ENCODE measurements at places on chromosomes 6 and 20.

- peak; percentile 32 for DNase-seq
These were observed 172.7 kb upstream of the MARCKS start for GRCh38 chr6:113684382-113684901.

DNA sequence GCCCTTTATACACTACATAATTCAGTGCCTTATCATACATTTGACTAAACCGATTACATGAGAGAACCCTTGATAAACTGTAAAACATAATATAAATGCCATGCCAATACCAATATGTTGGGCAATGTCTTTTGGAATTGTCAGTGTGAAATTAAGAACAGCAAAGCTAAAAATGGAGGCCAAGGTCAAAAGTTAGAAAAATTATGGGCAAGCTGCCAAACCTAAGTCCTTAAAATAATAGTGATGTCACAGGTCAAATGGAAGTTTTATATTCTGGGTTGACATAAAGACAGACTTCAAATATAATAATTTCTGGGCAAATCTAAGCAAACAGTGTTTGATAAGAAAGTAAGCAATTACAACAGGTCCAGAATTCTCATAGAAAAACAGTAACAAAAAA, 696.7 kb downstream of the RNF144B start:
- no peak for DNase-seq

DNA sequence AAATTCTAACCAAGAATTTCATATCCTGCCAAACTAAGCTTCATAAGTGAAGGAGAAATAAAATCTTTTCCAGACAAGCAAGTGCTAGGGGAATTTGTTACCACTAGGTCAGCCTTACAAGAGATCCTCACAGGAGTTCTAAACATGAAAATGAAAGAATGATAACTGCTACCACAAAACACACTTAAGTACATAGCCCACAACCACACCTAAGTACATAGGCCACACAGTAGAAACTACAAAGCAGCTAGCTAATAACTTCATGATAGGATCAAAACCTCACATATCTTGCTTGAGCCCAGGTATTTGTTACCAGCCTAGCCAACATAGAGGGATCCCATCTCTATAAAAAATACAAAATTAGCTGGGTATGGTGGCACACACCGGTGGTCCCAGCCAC, 50.4 kb downstream of the IRAK1BP1 start:
- DNase-seq = no peak

DNA sequence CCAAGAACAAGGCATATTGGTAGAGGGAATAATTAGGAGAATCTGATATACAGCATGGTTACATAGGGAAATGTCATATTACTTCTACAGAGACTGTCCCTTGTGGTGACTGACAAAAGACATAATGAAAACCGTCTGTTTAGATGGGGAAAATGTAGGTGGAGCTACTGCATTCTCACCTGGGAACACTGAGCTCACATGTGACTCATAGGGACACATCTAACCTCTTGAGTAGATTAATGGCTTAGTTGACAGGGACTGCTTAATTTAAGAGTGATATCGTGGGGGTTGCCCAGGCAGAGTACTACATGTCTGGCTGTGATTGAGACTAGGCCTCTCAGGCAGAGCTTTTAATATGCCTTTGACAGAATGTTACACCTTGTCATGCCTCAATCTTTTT, 235.3 kb upstream of the ZFP64 start:
- DNase-seq = no peak

GRCh38 chr6:90019216-90019615, 124.9 kb downstream of the GJA10 start:
- DNase-seq = no peak

- DNase-seq = no peak
These were observed 476.9 kb downstream of the KHDRBS2 start for GRCh38 chr6:61809004-61809595.

GRCh38 chr6:137536104-137536773, 42.0 kb upstream of the OLIG3 start:
- no peak for DNase-seq

DNA sequence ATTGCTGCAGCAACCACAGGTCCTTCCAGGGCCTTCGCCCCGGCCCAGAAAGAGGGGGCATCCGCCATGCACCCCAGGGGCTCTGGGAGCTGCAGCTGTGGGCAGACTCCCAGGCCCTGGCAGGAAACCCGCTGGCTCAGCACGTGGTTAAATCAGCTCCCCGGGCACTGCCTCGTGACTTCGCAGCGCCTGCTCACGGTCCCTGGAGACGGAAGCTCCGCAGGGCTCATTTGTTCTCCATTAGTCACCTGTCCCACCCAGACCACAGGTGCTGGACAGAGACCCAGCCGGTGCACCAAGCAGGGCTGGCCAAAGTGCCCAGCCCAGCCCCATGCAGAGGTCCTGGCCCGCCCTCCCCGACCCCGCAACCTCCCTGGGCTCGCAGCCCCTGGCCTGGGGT, 14.7 kb downstream of the KCNQ2 start:
- peak; percentile 91 for DNase-seq

- DNase-seq = no peak
These were observed 42.8 kb downstream of the RPF2 start for GRCh38 chr6:111024681-111025080.

- DNase-seq = no peak
These were observed 73.9 kb downstream of the JPH2 start for GRCh38 chr20:44112889-44113617.

- peak; percentile 76 for DNase-seq
These were observed 24.4 kb downstream of the CNBD2 start for GRCh38 chr20:35992713-35993335.

- DNase-seq = no peak
These were observed 12.8 kb downstream of the BHLHE23 start for GRCh38 chr20:62993856-62994494.

GRCh38 chr20:2038161-2038560, 44.3 kb upstream of the PDYN start:
- DNase-seq = no peak

DNA sequence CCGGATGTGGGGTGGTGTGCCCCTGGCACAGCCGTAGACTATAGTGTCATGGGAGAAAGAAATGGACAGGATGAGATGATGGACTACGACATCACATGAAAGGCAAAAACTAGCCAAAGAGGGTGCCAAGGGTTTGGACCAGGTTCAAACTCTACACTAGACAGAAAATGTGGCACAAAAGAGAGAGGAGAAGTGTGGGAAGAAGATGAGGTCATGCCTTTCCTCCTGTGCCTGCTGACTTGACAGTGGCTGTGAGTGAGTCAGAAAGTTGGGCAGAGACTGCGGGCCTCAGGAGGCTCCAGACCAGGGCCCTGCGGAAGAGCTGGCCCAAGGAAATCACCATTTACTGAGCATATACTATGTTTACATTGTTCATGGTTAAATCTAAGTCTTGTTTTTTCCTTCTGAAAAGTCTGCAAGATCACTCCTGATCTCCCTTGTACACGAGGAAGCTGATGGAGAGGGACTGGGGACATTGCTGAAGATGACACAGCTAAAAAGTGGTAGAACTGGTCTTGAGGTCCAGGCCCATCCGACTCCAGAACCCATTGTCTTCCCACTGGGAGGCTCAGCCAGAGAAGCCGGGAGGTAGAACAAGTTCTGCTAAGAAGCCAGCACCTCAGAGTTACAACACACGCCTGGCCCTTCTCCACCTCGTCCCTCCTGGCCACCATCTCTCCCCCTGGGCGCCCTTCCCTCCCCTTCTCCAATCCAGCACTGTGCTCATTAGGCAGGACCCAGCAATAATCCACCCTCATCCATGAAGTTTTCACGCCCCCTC, 35.6 kb downstream of the CNKSR3 start:
- no peak for DNase-seq

DNA sequence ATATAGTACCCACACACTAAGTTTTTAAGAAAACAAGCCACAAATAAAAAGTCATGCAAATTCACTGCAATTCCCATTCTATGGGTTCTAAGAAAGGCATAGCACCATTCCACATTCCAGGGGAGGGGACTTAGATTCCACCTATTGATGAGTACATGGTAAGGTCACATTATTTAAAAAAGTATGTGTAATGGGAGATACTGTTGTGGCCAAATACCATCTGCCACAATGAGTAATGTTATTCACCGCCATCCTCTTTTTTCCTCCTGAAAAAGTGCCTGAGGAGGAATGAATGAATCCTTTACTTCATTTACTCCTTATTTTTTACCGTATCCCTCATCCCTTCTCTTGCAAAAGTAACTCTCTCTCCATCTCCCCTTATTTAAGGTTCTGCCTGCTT, 27.0 kb upstream of the ADGRF1 start:
- DNase-seq = no peak

- DNase-seq = no peak
These were observed 886 bp downstream of the ROMO1 start for GRCh38 chr20:35699957-35700624.

GRCh38 chr6:13307508-13307995, 20.8 kb downstream of the TBC1D7 start:
- DNase-seq = no peak

DNA sequence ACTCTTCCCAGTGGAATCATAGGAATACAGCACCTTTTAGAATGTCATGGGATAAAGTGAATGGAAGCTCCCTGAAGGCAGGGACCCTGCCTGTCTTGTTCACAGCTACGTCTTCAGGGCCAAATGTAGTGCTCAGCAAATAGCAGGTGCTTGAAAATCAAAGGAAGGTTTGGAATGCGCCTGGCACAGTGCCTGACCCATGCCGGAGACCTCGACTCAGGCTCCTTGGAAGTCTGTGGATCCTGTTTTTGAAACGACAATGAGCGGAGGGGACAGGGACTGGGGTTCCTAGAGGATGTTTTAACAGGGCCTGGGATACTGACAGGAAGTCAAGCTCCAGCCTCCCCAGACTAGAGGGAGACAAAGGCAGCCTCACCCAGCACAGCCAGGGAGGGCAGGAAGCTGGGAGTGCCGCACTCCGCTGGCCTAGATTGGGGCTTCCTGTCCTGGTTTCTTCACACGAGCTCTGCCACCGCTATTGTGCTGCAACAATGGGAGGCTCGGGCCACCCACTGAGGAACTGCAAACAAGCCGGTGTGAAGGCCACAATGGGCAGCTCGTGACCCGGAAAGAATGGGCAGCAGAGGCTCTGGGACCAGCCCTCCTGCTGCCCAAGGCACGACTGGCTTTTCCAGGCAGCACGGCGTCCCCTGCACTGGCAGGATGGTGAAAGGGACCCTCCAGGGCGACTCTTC, 76.7 kb downstream of the PREX1 start:
- DNase-seq = peak; percentile 21

GRCh38 chr20:50234288-50234687, 43.7 kb downstream of the CEBPB start:
- no peak for DNase-seq

- DNase-seq = no peak
These were observed 11.9 kb downstream of the MCM9 start for GRCh38 chr6:118923035-118923434.

GRCh38 chr6:45724511-45724910, 291.1 kb downstream of the CLIC5 start:
- no peak for DNase-seq

DNA sequence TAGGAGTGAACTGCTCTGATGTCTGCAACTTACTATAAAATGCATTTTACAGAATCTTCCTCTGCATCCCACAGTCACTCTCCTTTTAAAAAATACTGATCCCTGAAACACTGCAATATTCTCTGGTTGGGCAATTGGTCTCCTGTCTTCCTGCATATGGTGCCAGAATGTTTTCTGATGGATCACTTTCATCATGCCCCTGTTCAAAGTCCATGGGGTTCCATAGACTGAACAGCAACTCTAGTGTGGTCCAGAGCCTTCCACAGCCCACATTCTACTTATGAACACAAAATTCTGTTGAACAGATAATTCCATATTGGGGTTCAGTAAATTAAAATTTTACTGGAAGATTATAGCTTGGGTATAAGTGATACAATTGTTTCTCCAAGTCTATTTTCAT, 11.0 kb downstream of the GSTA2 start:
- DNase-seq = no peak

DNA sequence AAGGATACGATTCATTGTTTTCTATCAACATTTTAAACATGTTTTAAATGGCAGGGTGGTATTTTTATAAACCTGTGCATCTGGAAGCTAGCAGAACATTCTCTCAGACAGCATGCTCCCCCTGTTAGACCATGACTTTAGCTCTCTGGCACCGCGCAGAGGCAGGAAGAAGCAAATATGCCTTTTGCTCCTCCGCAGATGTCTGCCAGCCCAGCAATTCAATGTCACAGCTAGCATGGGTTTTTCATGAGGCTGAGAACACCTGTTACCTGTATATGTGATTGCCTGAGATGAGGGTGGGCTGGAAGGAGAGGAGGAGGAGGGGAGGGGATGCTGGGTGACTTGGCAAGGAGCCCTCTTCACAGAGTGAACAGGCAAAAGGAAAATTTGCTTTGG, 6.7 kb downstream of the MTCH1 start:
- DNase-seq = no peak

DNA sequence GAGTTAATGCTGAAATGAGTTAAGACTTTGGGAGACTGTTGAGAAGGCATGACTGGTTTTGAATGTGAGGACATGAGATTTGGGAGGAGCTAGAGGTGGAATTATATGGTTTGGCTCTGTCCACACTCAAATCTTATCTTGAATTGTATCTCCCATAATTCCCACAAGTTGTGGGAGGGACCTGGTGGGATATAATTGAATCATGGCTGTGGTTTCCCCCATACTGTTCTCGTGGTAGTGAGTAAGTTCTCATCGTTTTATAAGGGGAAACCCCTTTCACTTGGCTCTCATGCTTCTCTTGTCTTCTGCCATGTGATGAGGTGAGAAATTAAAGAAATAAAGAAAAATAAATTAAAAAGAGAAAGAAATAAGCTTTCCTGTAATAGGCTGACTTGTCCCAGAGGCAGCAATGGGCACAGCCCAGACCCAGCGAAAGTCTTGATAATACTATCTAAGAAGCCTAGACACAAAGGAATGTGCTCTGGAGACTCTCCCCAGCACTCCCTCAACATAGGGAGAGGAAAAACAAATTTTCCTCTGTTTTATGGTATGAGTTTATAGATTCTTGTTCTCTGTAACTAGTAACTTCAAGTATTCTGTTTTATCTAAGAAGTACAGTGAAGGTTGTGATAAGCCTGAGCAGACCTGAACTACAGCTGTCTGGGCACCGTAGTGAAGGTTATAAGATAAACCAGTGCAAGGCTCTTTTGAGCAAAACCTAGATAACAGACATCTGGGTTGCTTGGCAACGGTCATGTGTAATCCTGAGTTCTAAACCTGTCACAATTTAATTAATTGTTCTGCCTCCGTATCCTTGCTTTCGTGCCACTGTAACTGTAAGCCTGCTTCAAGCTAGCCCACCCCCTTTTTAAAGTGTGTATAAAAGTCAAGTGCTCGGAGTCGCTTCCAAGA, 88.9 kb upstream of the ECI2 start:
- DNase-seq = no peak

DNA sequence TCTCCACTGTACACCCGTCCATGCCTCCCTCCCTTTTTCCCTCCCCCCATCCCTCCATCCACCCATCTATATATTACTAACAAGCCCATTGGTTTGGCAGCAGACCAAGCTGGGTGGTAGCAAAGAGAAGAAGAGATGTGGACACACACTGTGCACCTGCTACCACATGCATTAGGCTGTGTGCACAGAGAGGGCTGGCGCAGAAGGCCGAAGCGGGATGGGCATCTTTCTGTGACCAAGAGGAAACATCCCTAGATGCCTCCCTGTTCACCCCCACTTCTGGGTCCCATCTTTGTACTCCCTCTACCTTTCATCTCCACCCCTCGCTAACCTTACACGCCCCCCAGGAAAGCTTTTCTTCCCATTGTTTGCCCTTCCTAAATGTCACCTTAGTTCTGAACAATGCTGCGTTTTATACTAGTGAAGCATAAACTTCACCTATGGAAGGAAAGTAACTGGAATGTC, 64.9 kb upstream of the AFDN start:
- no peak for DNase-seq

Measured in Calu3 (cell line).